ENCODE measurements at places on chromosomes 5 and 9.
A peak's percentile ranks its signal among the peaks of the same experiment; 100 is the strongest.

DNA sequence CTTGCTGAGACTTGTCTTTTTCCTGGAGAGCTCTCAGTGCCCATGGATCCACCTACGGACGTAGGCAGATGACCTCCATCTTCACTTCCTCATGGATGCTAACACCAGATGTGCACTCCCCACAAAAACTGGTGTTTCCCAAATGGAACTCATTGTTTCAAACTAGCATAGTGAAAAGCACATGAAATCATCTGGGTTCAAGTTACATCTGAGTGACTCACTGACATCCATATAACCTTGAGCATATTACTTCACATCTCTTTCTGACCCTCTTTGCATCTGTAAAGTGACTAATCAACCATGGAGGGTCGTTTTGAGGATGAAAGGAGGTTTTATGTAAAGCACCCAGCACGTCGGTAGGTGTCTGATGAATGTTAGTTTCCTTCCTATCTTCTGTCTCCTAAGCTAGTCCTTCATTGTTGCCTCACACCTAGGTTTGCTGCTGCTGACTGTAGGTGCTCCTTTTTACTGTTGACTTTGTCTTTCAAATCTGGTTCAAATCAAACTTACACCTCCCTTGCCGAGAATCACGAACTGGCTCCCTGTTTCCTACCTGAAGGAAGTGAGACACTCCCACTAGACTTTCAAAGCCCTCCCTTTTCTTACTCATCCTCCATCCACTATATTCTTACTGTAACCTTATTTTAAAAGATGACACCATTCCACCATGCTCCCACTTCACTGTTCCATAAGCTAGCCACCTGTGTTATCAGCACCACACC is 10.3 kb downstream of the OCLN start:
- peak; percentile 80 for DNase-seq

DNA sequence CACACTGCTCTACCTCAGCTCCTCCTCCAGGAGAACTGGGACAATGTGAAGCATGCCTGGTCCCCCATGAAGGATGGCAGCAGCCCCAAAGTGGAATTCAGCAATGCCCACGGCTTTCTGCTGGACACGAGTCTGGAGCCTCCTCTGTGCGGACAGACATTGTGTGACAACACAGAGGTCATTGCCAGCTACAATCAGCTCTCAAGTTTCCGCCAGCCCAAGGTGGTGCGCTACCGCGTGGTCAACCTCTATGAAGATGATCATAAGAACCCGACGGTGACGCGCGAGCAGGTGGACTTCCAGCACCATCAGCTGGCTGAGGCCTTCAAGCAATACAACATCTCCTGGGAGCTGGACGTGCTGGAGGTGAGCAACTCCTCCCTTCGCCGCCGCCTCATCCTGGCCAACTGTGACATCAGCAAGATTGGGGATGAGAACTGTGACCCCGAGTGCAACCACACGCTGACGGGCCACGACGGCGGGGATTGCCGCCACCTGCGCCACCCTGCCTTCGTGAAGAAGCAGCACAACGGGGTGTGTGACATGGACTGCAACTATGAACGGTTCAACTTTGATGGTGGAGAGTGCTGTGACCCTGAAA is 34.1 kb downstream of the PAPPA start:
- DNase-seq = no peak

- DNase-seq = no peak
Observed at GRCh38 chr5:122180146-122180712, 50.9 kb downstream of the ZNF474 start.

DNA sequence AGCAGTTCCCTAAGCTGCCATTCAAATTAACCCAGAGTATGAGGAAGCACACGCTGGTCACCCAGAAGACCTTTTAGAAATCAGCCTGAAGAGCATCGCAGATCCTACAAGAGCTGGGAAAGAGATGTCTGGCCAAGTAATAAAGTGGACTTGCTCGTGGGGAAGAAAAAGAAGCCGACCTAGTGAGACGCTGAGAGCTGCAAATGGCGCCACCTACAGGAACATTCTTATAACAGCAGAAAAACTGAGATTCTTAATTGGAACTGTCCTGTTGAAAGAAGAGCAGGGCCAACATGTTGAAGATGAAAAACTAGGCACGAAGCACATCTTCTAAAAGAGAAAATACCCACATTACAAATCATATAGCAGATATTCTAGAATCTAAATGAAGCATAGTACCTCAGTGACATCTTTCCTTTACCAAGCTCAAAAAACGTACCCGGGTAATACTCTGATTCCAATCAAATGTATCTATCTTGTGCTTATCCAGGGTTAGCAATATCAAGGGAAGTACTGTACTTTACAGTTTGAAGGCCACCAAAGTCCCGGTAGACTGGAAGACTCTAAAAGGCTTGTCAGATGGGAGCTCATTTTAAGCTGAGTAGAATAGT is 3.9 kb upstream of the GNAQ start:
- DNase-seq = peak; percentile 76

- no peak for DNase-seq
Observed at GRCh38 chr9:104980039-104980654, 52.2 kb upstream of the ABCA1 start.

DNA sequence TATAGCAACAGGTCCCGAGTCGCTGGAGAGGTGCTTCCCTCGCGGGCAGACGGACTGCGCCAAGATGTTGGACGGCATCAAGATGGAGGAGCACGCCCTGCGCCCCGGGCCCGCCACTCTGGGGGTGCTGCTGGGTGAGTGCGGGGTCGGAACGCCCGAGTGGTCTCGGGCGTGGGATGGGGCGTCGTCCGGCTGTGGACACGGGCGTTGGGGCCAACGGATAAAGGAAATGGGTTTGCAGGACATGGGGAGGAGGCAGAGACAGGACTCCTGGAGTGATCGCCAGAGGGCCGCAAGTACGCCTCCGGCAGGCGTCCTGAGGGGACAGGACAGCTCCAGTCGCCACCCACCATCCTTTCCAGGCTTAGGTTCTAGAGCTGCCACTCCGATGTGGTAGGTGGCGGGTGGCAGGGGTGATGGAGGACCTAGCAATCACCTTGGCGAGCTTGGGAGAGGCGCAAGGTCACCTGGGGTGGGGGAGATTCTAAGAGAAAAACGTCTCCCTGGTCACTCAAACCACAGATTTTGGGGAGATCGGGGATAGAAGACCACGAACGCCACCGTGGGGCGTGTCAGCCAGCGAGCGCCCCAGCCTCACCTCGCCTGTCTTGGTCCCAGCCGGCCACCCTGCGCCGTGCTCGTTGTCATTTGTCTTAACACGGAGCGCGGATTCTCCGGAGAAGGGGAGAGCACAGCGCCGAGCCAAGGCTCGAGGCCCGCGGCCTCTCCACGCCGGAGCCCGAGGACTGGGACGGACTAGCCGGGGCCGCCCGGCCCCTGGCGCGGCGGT is 922 bp downstream of the LMX1B start:
- no peak for DNase-seq

DNA sequence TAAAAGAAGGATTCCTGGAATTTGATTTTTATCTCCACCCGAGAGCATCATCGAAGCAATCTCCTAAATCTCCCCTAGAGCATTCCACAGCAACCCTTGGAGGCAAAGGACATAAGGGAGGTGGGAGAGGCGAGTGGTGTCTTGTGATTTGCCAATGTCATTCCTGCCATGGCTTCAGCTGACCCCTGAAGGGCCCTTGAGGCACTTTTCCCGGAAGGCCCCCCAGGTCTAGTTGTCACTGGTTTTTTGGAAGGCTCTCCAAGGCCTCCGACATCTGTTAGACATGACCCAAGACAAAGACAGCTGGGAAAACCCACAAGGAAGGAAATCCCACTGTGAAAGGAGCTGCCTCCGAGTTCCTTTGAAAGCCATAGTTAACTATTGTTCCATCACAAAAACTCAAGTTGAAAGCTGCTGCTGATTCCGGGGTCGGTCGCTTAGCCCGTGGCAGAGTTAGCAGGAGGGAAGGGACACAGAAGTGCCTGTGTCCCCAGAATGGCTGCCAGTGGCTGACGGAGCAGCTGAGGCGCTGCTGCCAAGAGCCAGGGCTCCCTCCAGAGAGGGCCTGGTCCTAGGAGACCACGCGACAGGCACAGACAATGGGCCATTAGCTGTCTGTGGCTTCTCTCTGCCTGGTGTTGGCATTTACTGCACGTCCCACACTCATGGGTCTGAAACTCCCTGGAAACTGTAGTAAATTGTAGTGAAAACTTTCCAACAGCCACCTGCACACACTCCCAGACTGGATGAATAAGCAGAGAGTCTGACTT is 24.4 kb upstream of the TRIO start:
- DNase-seq = no peak

DNA sequence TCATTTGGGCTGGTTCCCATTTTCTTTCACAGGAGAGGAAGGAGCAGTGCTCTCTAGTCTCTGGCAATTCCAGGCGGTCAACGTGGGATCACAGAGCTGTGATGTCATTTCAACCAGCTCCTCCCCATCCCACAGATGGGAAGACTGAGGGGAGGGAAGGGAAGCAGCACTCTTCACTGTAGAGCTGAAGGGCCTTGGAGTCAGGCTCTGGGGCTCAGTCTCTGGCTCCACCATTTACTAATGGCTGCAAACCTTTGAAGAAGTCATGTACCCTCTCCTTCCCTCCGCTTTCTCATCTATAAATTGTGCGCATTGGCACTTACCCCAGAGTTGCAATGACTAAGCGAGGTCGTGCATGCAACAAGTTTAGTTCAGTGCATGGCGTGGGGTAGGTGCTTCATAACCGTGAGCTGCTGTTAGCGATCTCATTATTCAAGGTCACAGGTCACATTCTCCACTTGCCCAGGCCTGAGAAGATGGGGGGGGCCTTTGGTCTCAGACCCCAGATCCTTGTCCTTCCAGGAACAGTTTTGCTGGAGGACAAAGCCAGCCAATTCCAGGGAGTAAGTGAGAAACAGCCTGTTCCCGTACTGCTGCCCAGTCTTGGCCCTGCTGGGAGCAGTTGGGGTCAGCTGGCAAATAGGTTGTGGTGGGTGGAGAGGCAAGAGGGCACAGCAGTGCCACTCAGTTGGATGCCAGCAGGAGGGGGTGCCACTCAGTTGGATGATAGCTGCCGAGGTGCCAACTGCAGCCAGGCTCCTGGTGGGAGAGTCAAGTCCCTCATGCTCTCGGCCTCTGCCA is 136.7 kb downstream of the RGS3 start:
- peak; percentile 70 for DNase-seq

DNA sequence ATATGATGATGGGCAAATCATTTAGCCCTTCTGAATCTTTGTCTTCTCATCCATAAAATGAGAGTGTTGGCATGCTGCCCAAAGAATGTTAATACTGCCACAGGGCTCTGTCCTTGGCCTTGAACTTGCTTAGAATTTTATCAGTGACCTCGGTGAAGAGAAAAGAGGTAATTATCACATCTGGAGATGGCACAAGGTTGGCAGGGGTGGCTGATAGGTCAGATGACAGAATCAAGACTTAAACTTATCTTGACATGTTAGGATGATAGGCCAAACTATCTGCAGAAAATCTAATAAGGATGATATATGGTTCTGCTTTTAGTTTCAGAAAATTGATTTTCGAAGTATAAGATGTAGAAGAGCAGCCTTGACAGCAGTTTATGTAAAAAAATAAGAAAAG is 599.1 kb upstream of the CLINT1 start:
- DNase-seq = no peak

Data from fibroblast of skin of right biceps (primary cell).